ENCODE measurements at places on chromosomes 1 and 21.
A peak's percentile ranks its signal among the peaks of the same experiment; 100 is the strongest.

GRCh38 chr1:158810311-158810710 lies 20.8 kb upstream of the MNDA start:
- no peak for DNase-seq

DNA sequence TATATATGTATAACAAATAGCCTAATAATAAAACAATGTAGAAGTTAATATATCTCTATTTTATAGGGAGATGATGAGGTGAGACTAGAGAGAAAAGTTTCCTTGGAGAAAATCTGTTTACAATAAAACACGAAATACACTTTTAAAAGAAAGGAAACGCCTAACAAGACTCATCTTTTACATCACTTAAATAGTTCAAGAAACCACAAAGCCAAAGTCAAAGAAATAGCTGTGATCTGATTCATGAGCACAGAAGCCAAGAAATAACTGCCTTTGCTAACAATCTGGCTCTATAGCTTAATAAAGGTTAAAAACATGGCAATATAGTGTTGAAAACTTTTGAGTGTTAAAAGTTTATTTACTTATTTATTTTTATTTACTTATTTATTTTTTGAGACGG lies 61.5 kb downstream of the TOR3A start:
- DNase-seq, result no peak

DNA sequence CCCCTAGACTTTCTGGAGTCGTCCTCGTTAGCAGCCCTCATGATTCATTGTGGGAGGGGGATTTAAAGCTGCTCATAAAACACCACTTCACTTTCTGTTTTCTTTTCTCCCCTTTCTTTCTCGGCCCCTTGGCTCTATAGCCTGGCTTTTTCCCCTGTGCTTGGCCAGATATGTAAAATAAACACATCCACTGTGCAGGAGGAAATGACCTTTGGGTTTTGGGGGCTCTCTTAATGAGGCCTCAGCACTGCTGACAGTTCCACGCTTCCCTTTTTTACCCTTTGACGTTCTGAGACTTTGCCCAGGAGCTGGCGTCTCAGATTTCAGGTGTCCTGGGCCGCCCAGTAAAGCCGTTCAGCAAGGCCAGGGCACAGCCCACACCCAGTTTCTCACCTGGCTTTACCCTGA lies 65.7 kb downstream of the RUNX3 start:
- no peak for DNase-seq

GRCh38 chr1:155175281-155175926 lies 1.8 kb downstream of the TRIM46 start:
- no peak for DNase-seq

DNA sequence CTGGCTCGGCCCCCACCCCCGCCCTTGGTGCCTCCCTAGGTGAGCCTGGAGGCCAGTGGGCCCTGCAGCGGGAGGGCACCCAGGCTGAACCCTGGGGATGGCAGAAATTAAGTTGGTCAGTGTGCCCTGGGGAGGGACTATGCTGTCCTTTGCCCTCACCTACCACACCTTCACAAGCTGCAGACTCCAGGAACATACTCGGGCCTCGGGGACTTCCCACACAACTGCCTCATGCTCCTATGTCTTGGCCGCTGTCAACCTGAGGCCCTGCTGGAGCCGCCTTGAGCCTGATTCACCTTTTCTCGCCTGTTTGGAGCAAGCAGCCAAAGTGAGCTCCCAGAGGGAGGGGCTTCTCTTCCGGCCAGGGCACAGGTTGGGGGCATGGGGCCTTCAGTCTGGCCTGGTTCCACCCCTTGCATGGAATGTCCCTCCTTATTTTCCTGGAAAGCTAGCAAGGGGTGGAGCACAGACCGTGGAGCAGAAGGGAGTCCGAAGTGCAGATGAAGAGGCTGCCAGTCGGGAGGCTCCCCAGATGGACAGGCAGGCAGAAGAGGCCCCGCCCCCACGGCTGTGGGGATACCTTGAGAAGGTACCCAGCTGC lies 24.7 kb downstream of the KNCN start:
- DNase-seq, result no peak

- DNase-seq, result peak; percentile 37
These were observed at the start of gene GNG12 for GRCh38 chr1:67832737-67833601. Gene GNG12 (minus strand): TSS chr1:67833467. CDS start chr1:67707686, 125,781 bp downstream.

DNA sequence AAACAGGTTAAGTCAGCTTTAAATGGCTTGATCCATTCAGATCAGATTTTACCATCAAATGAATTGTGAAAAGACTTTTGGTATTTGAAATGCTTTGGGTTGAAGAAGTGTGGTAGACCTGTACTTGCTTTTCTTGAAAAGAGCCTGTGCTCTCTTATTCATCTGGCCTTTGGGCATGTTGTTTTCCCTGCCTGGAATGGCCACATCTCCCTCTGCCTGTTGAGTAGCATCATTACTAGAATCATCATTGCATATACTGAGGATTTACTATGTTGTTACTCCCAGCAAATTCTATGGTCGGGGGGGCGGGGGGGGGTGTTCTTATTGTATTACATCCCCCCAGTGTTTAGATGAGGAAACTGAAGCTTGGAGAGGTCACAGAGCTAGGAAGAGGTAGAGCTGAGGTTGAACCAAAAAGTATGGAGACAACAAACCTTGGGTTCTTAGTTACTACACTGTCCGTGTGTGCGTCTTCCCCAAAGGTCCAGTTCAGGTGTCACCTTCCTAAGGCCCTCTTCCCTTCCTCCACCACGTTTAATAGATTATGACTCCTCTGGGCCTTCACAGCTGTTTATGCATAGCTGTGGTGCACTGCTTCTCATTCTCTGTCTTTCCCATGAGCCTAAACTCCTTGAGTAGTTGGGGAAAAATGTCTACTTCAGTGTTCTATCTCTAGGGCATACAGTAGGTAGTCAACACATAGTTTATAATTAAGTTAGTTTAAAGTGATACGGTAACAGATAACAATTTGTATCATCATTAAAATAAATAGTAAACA lies 246.4 kb upstream of the HOOK1 start:
- no peak for DNase-seq

GRCh38 chr1:230194525-230194924 lies 127.5 kb downstream of the GALNT2 start:
- no peak for DNase-seq

DNA sequence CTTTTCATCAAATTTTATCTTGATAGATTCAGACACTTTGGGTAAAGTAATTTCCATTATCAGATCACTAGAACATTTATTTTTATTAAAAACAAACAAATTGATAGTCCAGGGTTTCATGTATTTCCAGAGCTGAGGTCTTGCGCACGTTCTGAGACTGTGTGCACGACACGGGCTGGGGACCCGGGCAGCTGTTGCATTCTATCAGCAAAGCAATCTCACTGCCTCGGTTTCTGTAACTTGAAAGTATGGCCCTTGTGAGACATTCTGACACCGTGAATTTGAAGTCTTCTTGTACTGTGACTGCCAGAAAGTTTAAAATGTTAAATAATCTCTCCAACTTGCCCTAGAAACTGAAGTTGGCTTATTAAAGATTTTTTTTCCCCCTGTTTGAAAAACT lies 746.9 kb upstream of the ADGRL2 start:
- DNase-seq, result no peak

GRCh38 chr1:172135978-172136610 lies 284.4 kb upstream of the C1orf105 start:
- DNase-seq, result no peak

DNA sequence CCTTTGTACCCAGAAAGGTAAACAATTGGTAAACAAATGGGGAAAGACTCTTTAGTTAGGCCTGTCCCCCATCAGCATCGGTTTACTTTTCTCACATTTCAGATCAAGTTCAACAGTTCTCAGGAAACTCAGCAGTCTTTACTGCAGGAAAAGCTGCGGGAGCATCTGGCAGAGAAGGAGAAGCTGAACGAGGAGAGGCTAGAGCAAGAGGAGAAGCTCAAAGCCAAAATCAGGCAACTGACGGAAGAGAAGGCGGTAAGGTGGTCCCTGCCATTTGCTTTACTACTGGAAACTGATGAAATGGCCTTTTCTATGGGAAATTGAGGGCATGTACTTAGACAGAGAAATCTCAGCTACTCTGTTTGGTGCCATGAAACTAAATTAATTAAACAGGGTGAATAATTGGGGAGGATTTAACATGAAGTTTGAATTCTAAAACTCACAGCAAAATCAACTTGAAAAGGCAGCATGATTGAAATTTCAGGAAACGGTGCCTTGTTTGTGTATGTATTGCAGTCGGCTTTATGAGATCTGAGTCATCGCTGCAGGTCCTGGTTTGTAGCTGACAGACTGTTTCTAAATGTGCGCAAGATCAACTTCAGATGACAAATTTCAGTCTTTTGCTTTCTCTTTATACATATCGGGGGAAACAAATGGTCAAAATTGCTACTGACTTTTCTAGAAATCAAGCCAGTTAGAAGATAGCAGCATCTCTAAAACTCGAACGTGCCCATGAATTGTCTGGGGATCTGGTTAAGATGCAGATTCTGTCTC lies 67.9 kb upstream of the EFHD2 start:
- no peak for DNase-seq

GRCh38 chr1:99849413-99849743 lies 783 bp upstream of the AGL start:
- no peak for DNase-seq

GRCh38 chr1:114099268-114099667 lies 54.4 kb downstream of the SYT6 start:
- DNase-seq, result no peak

DNA sequence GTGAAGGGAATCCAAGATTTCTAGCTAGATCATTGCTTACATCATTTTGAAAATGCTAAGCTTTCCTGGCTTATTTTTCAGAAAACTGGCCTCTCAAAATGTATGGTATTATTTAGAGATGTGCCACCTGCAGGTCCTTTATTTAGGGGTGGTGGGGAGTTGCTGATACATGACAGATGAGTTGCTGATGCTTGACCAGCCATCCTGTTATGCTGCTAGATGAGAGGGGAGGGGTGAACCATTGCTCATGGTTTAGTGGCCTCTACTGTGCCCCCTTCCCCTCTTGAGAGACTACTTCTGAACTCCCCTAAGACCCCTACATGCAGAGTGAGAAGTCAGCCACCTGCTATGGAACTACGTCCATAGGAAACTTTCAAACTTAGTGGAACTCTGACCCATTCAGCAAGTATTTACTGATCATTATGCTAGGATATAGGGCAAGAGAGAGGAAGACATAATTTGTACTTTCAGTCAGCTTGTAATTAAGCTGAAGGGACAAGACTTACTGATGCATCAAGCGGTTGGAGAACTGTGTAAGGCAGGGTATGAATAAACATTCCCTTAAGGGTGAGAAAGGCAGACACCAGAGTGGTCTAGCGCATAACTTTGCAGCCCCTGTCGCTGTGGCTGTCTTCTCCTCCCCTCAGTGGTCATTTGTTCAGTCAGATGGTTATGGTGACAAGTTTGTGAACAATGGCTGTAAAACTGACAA lies 34.6 kb downstream of the SLAMF6 start:
- no peak for DNase-seq

- DNase-seq, result no peak
These were observed 32.9 kb upstream of the L1TD1 start for GRCh38 chr1:62161711-62162110.

- DNase-seq, result no peak
These were observed 248.1 kb upstream of the FMN2 start for GRCh38 chr1:239843541-239843940.

GRCh38 chr1:67653304-67653703 lies 31.7 kb upstream of the GADD45A start:
- no peak for DNase-seq

- no peak for DNase-seq
These were observed 69.5 kb downstream of the DDX20 start for GRCh38 chr1:111825217-111825616.

DNA sequence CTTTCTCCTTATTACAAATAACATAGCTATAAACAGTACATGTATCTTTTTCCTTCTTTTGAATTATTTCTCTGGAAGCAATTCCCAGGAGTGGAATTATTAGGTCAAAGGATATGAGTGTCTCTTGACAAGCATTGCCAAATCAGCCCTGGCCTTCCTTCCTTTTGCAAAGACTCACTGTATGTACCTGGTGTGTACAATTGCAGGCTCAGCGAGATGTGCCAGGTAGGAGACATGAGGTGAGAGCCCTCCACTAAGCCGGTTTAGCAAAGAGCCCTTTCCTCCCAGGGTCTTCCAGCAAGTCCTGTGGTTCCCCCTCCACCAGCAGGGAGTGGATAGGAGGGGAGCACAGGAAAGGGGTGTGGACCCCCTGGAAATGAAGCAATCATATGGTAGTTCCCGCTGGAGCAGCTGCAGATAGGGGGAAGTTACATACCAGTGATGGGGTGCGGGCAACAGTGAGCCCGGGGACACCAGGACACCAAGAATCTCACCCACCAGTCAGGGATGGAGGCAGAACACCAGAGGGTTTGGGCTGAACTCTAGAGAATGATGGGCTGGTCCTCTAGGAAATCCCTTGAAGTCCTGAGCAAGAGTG lies 18.3 kb downstream of the RCSD1 start:
- no peak for DNase-seq

GRCh38 chr1:116674011-116674531 lies 6.5 kb upstream of the IGSF3 start:
- DNase-seq, result no peak

DNA sequence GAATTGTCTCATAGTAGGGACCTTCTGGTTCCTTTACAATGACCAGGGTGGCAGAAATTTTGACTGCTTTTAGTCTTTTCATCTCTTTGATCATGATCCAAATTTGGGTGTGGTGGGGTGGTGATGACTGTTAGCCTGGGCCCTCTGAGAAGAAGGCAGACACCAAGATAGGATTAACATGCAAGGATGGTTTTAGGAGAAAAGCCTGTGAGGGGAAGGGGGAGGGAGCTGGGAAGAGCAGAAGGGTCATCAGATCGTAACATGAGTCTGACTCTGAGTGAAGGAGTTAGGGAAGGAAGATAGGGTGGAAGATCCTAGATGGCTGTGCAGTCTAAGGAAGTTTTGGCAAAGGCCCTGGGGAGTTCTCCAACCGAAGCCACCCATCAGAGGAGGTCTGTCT lies 28.5 kb upstream of the CAMSAP2 start:
- DNase-seq, result no peak

GRCh38 chr1:111399792-111400610 lies 27.5 kb downstream of the OVGP1 start:
- peak; percentile 59 for DNase-seq

- DNase-seq, result no peak
These were observed 26.8 kb upstream of the KDM4A start for GRCh38 chr1:43622901-43623780.

DNA sequence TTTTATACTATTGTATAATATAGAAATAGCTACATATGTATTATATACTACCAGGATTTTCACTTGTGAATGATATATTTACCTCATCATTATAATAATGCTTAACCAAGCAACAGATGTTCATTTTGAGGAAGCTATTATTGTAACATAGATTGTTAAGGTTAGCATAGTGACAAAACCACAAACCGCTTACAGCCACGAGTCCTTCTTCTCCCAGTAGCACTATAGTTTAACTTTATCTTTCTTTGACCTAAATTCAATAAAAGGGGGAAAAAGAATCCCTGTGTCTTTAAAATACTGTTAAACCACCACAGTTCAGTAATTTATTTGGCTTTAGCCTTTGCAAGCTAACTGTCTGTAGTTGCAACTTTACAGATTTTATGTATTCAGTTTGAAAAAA lies 1039.4 kb upstream of the B3GALT2 start:
- DNase-seq, result no peak

- DNase-seq, result no peak
These were observed 254.4 kb downstream of the AKT3 start for GRCh38 chr1:243595527-243596210.

- DNase-seq, result no peak
These were observed 39.4 kb downstream of the RCSD1 start for GRCh38 chr1:167669209-167670124.

GRCh38 chr1:93907718-93908117 lies 1.5 kb downstream of the GCLM start:
- no peak for DNase-seq
